Right lobe of liver (tissue), 6 donors: ENCODE measurements at places on chromosomes 16 and 17. TPM values are rescaled to one million over a fixed set of nuclear protein-coding genes. Genes with fewer than 3 reads are reported as not detected.

GRCh38 chr17:41420134-41420533 lies 4.3 kb downstream of the KRT37 start:
- DNase-seq, result no peak
- H3K4me1 ChIP-seq, result peaks cover 23% of the 10 kb centered on the region
- H3K4me3 ChIP-seq, result no peak overlapping the region
- no peaks in the 10 kb centered on the region for H3K36me3 ChIP-seq
- H3K27me3 ChIP-seq, result no peaks in the 10 kb centered on the region
- no peak overlapping the region for H3K27ac ChIP-seq

DNA sequence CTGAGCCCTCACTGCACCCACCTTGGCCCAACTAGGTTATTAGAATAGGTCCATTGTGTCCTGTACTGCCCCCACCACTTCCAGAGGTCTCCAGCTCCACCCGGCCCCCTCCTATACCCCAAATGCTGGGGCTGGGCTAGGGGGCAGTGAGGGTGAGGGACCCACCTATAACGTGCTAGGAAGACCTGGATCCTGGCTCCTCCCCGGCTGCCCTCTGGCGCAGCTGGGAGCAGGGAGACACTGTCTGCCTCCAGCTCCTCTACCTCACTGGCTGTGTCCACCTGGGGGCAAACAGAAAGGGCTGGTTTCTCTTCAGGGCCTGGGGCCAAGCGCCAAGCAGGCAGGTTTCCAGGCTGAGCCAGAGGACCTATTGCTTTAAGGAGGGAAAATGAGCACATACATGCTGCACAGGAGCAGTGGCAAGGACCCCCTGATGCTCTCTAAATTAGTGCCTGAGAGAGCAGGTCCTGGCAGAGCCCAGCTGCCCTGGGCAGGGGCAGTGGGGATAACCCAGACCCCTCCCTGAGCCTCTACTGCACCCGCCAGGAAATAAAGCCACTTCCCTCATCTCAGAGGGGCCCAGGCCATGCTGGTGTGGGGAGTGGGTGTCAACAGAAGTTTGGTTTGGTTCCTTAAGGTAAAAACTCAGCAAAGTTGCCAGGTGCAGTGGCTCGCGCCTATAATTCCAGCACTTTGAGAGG lies 12.2 kb downstream of the TSPOAP1 start:
- no peaks in the 10 kb centered on the region for H3K4me1 ChIP-seq
- H3K36me3 ChIP-seq, result no peaks in the 10 kb centered on the region
- no peaks in the 10 kb centered on the region for H3K27me3 ChIP-seq

DNA sequence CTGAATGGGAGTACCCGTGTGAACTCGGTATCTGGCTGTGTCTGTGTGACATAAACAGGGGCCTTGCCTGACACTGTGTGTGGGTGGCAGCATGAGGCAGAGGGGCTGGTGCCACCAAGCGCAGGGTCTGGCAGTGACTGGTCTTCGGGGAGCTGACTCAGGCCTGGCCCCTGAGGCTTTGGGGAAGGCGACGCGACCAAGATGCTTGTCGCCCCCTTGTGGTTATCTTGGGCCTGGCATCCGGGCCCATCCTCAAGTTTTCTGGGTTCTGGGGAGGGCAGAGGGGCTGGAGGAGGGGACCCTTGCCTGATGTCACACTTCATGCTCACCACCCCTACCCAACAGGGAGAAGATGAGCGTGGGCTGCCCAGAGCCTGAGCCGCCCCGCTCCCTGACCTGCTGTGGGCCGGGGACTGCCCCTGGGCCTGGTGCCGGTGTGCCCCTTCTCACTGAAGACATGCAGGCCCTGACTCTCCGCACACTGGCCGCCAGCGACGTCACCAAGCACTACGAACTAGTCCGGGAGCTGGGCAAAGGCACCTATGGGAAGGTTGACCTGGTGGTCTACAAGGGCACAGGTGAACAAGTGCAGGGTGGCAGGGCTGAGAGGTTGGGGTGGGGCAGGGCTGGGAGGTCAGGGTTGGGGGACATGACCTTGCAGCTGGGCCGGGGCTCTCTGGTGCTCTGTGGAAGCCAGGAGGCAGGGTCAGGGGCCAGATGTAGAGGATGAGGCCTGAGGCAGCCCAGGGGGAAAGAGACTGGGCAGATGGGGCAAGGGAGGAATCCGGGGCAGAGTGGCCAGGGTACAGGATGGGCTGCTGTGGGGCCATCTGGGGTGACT lies 24.9 kb downstream of the SBK1 start:
- no peak overlapping the region for H3K4me3 ChIP-seq
- H3K27ac ChIP-seq, result no peak overlapping the region
- no peaks in the 10 kb centered on the region for H3K36me3 ChIP-seq
- no peaks in the 10 kb centered on the region for H3K4me1 ChIP-seq
- no peaks in the 10 kb centered on the region for H3K27me3 ChIP-seq

GRCh38 chr17:17763734-17764133 lies 73.1 kb downstream of the SREBF1 start:
- H3K27me3 ChIP-seq, result no peaks in the 10 kb centered on the region
- no peak overlapping the region for H3K4me3 ChIP-seq
- H3K27ac ChIP-seq, result no peak overlapping the region

GRCh38 chr16:683396-684070 lies 601 bp downstream of the JMJD8 start:
- peaks cover 24% of the 10 kb centered on the region for H3K4me1 ChIP-seq
- H3K27me3 ChIP-seq, result no peaks in the 10 kb centered on the region
- no peaks in the 10 kb centered on the region for H3K36me3 ChIP-seq
- peak; percentile 60 for DNase-seq

The USB1 gene
- total RNA-seq, result 22.5 TPM

DNA sequence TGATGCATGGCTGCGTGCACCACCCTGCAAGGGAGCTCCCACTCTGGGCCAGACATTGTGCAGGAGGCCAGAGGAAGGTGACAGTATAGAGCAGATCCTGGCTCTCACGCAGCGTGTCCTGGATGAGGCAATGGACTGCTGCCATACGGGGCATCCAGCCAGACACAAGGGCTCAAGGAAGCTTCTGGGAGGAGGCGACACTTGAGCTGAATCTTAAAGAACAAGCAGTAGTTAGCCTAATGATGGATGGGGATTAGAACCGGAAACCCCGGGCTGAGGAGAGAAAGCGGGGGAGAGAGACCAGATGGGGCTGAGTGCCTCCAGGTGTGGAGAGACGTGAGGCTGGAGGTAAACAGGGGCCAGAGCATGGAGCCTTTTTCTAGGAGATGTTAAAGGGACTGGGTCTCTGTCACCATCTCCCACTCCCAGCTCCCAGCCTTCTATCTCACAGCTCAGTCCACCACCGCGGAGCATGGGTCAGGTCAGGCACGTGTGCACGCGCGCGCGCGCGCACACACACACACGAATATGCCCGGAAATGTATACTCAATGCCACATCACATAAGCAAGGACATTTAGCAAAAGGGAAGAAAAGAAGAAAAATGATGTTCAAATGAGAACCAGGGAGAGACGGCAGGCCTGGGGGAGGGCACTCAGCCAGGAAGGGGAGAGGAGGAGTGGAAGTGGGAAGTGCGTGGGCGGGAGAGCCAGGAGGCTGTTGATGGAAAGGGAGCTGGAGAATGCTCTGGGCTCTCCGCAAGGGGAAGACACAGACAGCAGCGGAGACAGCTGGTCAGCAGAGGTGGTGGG lies 46.3 kb downstream of the CCDC42 start:
- peak; percentile 58 for DNase-seq
- H3K27ac ChIP-seq, result peak overlapping the region; percentile 15
- H3K27me3 ChIP-seq, result no peaks in the 10 kb centered on the region
- H3K36me3 ChIP-seq, result no peaks in the 10 kb centered on the region

The AIPL1 gene
- total RNA-seq, result not detected

- H3K4me3 ChIP-seq, result no peak overlapping the region
- H3K4me1 ChIP-seq, result no peaks in the 10 kb centered on the region
- no peak overlapping the region for H3K27ac ChIP-seq
- H3K36me3 ChIP-seq, result no peaks in the 10 kb centered on the region
Observed at GRCh38 chr17:83099570-83100181, 20.3 kb downstream of the METRNL start.

DNA sequence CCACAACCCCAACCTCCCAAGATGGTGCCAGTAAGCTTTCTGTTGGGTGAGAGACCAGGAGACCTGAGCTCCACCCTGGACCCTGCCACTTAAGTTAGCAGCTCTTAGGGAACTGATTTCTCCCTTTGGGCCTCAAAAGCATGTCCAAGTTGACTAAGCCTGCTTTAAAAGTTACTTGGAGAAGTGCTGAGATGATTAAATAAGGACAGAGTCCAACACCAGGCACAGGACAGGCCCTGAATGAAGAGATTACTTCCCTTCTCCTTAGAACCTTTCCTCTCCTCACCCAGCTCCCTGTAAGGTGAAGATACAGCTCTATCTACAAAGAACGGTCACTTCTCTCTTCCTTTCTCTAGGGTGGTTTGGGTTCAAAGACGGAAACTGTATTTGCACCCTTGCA lies 162.6 kb downstream of the XYLT1 start:
- no peak for DNase-seq
- no peak overlapping the region for H3K27ac ChIP-seq
- H3K36me3 ChIP-seq, result no peaks in the 10 kb centered on the region

DNA sequence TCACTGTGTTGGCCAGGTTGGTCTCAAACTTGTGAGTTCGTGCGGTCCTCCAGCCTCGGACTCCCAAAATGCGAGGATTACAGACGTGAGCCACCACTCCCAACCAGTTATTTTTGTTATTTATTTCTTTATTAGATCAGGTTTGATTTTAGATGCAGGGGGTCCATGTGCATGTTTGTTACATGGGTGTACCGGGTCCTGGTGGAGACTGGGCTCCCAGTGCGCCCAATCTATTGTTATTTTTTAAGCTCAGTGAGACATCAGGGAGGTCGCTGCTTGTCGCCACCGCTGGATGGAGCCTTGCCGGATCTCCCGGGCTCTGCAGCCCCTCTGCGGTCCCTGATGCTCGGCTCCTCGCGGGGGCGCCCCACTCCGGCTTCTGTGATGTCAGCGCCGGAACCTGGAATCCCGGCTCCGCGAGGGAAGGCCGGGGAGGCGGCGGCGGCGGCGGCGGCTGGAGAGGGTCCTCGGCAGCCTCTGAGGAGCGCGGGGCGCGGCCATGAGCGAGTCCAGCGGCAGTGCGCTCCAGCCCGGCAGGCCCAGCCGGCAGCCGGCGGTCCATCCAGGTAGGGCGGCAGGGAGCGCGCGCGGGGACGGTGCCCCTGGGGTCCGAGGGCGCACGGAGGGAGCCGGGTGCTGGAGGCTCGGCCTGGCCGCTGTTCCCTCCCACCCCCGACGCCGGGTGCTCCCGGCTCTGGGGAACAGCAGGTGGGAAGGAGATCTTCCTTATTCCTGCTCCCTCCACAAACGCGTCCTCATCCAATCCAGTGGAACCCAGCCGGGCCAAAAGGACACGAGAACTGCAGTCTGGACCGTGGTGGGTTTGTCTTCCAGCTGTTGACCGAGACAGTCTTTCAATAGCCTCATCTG lies at the start of gene TMC7:
Gene TMC7 (plus strand): TSS at position 370 of the 870 bp plus-strand sequence. CDS start 130 bp downstream, at position 500.
- DNase-seq, result peak; percentile 85
- peak within 1 kb of the TSS; percentile 52 for H3K4me3 ChIP-seq
- H3K27me3 ChIP-seq, result no peaks in the 10 kb centered on the region
- H3K4me1 ChIP-seq, result no peaks in the 10 kb centered on the region

DNA sequence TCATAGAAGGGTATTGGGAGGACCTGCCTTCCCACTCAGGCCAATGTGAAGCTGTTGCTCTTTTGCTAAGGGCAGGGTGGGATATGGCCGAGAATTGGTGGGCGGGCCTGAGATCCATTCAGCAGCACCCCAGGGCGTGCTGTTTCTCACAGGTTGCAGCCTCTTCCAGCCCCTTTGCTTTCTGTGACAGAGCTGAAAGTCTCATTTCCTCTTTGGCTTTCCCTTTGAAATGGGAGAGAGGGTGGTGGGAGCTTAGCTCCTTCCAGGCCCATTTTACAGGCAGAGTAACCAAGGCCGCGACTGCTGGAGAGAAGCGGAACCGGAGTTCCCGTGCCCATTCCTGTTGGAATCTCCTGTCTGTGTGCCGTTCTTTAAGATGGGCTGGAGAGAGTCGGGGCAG lies 183.0 kb downstream of the RAB11FIP4 start:
- no peaks in the 10 kb centered on the region for H3K4me1 ChIP-seq
- H3K27ac ChIP-seq, result no peak overlapping the region
- no peaks in the 10 kb centered on the region for H3K27me3 ChIP-seq
- no peak for DNase-seq

The OR1E2 gene
- not detected for total RNA-seq

The SECTM1 gene
- 4.3 TPM for total RNA-seq

GRCh38 chr16:67901734-67902133 lies 8.7 kb downstream of the PSKH1 start:
- H3K27me3 ChIP-seq, result no peaks in the 10 kb centered on the region
- no peaks in the 10 kb centered on the region for H3K36me3 ChIP-seq
- DNase-seq, result no peak
- H3K27ac ChIP-seq, result no peak overlapping the region
- peaks cover 10% of the 10 kb centered on the region for H3K4me1 ChIP-seq

- no peak within 1 kb of the TSS for H3K4me3 ChIP-seq
- H3K4me1 ChIP-seq, result no peaks in the 10 kb centered on the region
- no peak within 1 kb of the TSS for H3K27ac ChIP-seq
- no peak for DNase-seq
- no peaks in the 10 kb centered on the region for H3K36me3 ChIP-seq
Observed at GRCh38 chr17:43953746-43954145, at the start of gene PYY. Gene PYY (minus strand): TSS chr17:43953940. CDS start chr17:43953483, 457 bp downstream.

- no peak overlapping the region for H3K27ac ChIP-seq
- H3K4me1 ChIP-seq, result no peaks in the 10 kb centered on the region
- DNase-seq, result no peak
- H3K4me3 ChIP-seq, result no peak overlapping the region
- no peaks in the 10 kb centered on the region for H3K36me3 ChIP-seq
Observed at GRCh38 chr17:38608648-38609047, 2.9 kb upstream of the SRCIN1 start.

DNA sequence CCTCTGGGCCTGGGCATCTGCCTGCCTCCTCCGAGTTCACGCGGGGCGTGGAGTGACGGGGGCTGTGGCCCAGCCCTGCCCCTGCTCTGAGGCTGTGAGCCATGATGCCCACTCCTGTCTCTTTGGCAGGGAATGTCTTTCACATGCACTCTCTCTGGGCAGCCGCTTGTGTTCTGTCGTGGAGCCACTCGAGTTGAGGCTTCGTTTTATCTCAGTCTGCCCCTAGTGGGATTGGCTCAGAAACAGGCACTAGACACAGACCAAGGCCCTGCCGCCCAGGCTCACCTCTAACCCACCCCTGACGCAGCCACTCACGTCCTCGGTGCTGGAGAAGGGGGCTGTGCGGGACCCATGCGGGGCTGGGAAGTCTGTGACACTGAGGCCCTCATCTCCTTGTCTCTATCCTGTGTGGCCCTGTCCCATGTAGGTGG lies 67.5 kb upstream of the KCTD5 start:
- DNase-seq, result no peak
- H3K27ac ChIP-seq, result no peak overlapping the region
- H3K4me1 ChIP-seq, result no peaks in the 10 kb centered on the region
- no peaks in the 10 kb centered on the region for H3K36me3 ChIP-seq
- H3K4me3 ChIP-seq, result no peak overlapping the region

DNA sequence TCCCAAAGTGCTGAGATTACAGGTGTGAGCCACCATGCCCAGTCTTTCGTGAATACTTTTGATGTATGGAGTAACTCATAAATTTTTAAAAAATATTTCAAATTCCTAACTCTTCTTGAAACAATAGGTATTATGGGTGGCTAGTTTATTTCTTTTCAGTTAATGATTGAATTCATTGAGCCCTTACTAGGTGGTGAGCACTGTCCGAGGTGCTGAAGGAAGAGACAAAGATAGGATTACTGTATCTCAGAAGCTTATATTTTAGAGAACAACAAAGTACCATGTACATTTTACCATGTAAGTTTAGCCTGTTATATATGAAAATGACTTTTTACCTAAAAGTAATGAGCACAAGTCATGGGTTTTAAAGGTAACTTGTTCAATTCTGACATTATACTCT lies 418.3 kb downstream of the NPIPA7 start:
- no peaks in the 10 kb centered on the region for H3K36me3 ChIP-seq
- H3K4me3 ChIP-seq, result no peak overlapping the region
- no peaks in the 10 kb centered on the region for H3K27me3 ChIP-seq
- no peak overlapping the region for H3K27ac ChIP-seq

- no peaks in the 10 kb centered on the region for H3K27me3 ChIP-seq
- DNase-seq, result no peak
- no peaks in the 10 kb centered on the region for H3K36me3 ChIP-seq
- no peaks in the 10 kb centered on the region for H3K4me1 ChIP-seq
Observed at GRCh38 chr17:32586666-32587065, 99.9 kb downstream of the CDK5R1 start.
